Fibroblast of skin of left biceps (primary cell): ENCODE measurements at places on chromosomes 5 and 9.

GRCh38 chr9:134320126-134320867 is 6.0 kb upstream of the RXRA start:
- DNase-seq, result no peak

- no peak for DNase-seq
Measured at GRCh38 chr5:126969548-126969947, 60.8 kb downstream of the MARCHF3 start.

DNA sequence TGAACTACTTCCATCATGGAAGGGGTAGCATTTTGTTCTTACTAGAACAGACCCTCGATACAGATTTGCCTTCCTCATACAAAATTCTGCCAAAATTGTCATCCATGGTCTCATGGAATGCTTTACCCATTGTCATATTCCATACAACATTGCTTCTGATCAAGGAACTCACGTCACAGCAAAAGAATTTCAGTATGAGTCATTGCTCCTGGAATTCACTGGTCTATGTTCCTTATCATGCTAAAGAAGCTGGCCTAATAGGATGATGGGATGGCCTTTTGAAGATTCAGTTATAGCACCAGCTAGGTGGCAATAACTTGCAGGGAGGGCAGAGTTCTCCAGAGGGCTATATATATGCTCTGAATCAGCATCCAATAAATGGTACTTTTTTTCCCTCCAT is 18.2 kb upstream of the FNIP1 start:
- DNase-seq, result peak; percentile 62

GRCh38 chr5:127938746-127939145 is 144.8 kb upstream of the SLC12A2 start:
- DNase-seq, result no peak

GRCh38 chr9:121499427-121500164 is at the start of gene GGTA1:
GGTA1 (minus strand) TSS chr9:121499844; CDS start chr9:121467922, 31,922 bp downstream.
- DNase-seq, result no peak

DNA sequence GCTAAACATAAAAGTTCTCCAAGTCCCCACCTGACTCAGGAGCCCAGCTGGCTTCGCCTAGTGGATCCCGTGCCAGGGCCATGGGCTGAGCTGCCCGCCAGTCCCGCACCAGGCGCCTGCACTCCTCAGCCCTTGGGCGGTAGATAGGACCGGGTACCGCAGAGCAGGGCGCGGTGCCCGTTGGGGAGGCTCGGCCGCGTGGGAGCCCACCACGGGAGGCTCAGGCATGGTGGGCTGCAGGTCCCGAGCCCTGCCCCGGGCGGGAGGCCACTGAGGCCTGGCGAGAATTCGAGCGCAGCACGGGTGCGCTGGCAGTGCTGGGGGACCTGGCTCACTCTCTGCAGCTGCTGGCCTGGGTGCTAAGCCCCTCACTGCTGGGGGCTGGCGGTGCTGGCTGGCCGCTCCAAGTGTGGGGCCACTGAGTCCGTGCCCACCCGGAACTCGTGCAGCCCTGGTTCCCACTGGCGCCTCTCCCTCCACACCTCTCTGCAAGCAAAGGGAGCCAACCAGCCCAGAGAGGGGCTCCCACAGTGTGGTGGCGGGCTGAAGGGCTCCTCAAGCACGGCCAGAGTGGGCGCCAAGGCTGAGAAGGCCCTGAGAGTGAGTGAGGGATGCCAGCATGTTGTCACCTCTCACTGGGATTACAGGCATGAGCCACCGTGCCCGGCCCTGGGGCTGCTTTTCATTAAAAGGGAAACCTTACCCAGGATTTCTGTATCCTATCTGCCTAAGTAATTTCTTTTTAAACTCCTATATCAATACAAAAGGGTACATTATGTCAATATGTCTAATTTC is 9.7 kb upstream of the SPZ1 start:
- DNase-seq, result no peak

DNA sequence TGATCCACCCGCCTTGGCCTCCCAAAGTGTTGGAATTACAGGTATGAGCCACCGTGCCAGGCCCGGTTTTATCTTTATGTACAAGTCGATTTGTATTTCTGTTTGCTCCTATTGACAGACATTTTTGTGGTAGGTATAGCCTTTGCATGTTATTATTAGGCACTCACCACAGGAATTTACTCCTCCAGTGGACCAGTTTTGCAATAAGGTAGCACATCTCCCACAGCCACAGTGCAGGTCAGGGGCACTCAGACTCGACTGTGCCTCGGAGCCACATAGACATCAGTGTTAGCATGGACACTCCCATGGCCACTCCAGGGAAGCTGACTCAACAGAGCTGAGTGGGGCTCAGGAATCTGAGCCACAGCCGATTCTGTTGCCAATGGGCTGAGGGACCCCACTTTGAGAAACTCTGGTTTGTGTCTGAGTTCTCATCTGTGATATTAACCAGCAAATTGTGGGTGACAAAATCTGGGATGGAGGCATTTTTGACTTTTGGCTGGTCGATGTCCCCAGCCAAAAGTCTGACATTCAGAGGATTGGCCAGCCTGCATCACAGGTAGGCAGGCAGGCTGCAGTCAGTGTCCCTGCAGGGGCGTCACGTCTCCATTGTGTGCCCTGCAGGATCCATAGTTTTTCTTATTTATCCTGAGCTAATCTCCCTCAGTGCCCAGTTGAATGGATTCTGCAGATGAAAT is 15.0 kb upstream of the SHB start:
- no peak for DNase-seq

GRCh38 chr5:61625681-61626621 is 293.9 kb downstream of the ZSWIM6 start:
- no peak for DNase-seq

- DNase-seq, result peak; percentile 49
Measured at GRCh38 chr9:122445155-122445749, 32.5 kb downstream of the OR1J1 start.

DNA sequence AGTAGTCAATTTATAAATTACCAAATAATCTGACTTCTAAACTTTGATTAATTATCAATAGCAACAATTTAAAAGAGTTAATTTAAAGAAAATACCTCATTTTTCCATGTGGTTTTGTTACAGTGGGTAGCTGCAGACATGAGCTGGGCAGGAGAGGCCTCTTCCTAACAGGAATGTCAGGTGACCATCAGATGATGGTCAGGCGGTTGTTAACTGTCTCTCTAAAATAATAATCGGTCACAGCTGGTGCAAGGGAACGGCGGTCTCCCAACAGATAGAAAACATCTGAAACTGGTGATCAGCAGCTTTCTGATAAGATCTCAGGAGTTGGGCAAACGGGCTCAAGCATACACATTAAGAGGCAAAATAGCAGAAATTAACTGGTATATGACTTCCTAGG is 342.7 kb upstream of the CYLC2 start:
- DNase-seq, result no peak

DNA sequence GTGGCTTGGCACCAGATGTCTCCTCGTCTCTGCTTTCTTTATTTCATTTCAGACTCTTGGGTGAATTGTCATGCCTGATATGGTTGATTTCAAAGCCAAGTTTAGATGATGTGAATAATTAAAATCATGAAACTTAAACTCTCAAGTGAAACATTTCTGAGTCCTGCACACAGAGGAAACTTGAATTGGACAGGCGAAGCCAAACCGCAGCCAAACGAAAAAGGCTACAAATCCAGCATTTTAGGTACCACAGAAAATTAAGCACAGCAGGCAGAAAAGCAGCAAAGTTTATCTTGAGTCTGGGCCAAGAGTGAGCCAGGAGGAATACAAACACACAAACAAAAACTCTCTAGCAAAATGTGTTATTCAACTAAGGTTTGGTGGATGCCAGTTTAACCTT is 659.8 kb upstream of the KLF4 start:
- DNase-seq, result no peak

- DNase-seq, result no peak
Measured at GRCh38 chr5:133458435-133458834, 153.9 kb downstream of the FSTL4 start.

GRCh38 chr5:154756868-154757813 is 2.0 kb downstream of the LARP1 start:
- no peak for DNase-seq

DNA sequence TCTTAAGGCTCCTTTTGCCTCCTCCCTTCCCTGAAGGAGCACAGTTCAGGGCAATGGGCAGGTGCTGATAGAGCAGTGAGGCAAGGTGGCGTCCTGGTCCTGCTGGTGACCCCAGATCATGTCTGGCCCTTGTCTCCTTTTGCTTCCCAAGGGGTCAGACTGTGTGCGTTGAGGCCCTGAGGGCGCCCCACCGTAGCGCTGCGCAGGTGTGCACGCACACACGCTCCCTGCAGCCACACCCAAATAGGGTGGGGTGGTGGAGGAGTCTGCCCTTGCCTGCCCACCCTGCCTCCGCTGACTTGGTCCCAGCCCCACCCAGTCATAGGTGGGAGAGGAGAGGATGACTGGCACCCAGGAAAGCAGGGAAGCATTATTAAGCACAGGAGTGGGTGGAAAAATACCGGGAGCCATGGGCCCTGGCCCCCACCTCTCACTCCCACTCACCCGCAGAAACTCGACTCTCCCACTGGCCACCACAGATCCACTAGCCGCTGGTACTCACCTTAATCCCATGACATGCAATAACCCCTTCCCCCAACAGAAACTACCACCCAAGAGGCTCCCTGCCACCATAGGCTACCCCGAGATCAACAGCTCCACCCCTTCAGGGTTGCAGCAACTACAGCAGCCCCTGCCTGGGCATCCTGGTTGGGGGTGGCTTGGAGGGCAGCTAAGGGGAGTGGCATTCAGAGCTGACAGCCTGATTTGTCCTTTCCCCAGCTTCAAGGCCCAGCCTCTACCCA is 16.7 kb downstream of the PDLIM4 start:
- DNase-seq, result no peak

DNA sequence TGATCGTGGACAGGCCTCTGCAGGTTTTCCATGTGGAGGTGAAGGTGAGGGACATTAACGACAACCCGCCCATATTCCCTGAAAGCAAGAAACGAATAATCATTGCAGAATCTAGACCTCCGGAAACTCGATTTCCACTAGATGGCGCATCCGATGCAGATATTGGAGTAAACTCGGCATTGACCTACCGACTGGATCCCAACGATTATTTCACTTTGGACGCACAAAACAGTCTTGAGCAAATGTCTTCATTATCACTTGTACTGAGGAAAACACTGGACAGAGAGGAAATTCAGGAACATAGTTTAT is 621 bp downstream of the PCDHA13 start:
- no peak for DNase-seq

GRCh38 chr9:127637322-127637847 is 25.3 kb downstream of the STXBP1 start:
- peak; percentile 68 for DNase-seq

- no peak for DNase-seq
Measured at GRCh38 chr5:147733075-147733474, 49.5 kb downstream of the JAKMIP2 start.

DNA sequence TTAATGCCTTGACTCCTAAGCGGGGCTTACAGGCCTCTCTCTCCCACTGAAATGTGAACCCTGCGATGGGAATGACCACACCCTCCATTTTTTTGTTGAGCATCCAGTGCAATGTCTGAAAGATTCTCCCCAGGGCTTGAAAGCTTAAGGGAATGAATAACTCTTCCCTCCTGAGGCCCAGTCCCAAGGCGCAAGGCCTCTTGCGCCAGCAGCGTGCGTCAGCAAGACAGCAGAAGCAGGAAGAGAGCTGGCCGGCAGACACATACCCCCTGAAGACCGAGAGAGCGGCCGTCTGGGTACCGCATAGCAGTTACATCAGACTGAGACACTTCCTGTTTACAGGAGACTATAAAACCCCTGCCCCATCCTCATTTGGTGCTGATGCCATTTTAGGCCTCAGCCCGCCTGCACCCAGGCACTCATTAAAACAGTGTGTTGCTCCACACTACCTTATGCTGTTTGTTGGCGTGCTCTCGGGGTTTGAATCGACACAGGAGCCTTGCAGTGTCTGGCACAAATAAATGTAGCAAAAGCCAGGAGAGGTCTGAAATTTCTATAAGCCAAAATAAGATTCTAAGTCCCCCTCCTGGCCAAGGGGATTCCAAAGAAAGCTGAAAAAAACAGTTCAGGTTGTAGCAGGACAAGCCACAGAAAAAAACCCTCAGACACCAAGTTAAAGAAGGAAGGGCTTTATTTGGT is 62.3 kb downstream of the GDNF start:
- DNase-seq, result no peak

- no peak for DNase-seq
Measured at GRCh38 chr9:99451112-99451606, 229.1 kb downstream of the SEC61B start.

DNA sequence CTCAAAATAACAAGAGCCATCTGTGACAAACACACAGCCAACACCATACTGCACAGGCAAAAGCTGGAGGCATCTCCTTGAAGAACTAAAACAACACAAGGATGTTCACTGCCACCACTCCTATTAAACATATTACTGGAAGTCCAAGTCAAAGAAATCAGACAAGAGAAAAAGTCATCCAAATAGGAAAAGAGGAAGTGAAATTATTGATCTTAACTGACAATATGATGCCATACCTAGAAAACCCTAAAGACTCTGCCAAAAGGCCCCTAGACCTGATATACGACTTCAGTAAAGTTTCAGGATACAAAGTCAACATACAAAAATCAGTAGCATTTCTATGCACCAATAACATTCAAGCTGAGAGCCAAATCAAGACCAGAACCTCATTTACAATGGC is 30.0 kb upstream of the MACIR start:
- DNase-seq, result no peak

- peak; percentile 92 for DNase-seq
Measured at GRCh38 chr9:78871452-78872331, 574.8 kb downstream of the PSAT1 start.

DNA sequence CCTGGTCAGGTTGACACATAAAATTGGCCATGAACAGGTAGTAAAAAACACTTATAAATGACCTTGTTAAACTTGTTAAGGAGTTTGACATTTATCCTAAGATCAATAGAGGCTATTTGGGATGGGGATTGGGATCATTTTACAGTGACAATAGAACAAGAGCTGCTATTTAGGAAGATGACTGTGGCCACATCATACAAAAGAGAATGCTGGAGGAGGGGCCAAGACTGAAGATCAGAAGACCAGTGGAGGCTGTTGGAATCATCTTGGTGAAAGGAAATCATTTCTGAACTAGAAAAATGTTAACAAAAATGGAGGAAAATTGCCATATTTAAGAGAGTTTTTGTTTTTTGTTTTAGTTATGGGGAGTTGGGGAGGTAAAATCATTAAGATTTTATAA is 304.8 kb upstream of the TLE4 start:
- DNase-seq, result no peak

DNA sequence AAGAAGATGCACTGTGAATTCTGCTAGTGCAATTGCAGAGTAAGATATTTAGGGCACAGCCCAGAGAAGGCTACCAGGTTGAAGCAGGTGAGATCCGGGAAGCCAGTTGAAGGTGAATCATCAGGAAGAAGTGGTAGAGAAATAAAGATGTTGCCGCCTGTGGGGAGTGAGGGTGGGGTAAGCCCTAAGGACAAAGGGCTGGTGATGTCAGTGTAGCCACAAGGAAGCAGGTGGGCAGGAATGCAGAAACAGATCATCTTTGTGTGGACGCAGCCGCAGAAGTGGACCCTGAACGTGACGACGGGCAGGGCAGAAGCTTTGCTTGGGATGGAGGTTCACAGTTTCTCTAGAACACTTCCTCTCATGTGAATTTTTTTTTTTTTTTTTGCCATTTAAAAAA is 164.2 kb downstream of the ACTL7B start:
- no peak for DNase-seq
